Activated T-cell treated with anti-CD3 and anti-CD28 coated beads, Interleukin-2, amount 50 U/mL, for 48 hours (primary cell): ENCODE measurements at places on chromosomes 1 and 21.

DNA sequence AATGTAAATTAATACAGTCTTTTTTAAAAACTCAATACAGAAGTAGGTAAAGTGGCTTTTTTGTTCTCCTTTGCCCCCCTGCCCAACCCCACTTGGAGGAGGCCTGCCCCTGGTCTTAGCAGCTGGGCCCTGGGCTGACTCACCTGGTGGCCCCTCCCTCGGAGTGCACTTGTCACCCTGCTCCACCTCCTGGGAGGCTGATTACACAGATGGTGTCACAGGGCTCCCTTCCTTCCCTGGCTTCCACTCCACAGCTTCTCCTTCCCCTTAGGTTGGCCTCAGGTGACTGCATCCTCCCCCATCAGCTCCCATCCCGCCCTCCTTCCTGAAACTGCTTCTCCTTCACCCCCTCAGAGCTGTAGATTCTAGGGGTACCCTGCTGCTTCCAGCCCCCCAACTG, 11.7 kb upstream of the CAPN9 start:
- DNase-seq: no peak

- DNase-seq: no peak
Measured at GRCh38 chr1:32886828-32887414, 630 bp downstream of the HPCA start.

- no peak for DNase-seq
Measured at GRCh38 chr21:35478161-35479064, 429.3 kb upstream of the RUNX1 start.

- DNase-seq: no peak
Measured at GRCh38 chr1:3899754-3900149, 320 bp downstream of the C1orf174 start.

GRCh38 chr1:195637539-195637938, 970.7 kb downstream of the KCNT2 start:
- DNase-seq: no peak

GRCh38 chr21:33359446-33359845, 34.7 kb downstream of the IFNAR1 start:
- no peak for DNase-seq

DNA sequence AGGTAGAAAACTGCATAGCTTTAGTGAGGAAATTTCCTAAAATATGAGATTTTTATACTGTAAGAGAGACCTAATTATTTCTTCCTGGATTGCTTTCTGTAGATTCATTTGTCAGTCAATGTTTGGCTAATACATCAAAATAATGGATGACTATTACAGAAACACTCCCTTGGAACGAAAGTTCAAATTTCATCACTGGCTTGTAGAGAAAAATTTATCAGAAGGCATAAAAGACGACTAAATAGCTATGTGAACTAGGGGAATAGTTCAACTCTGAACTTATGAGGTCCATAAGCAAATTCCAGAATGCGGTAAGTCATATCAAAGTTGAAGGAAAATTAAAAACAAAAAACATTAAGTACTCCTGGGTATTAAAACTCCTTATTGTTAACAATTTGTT, 36.0 kb downstream of the WNT2B start:
- DNase-seq: no peak

GRCh38 chr1:167512046-167512654, 6.2 kb downstream of the CD247 start:
- no peak for DNase-seq

DNA sequence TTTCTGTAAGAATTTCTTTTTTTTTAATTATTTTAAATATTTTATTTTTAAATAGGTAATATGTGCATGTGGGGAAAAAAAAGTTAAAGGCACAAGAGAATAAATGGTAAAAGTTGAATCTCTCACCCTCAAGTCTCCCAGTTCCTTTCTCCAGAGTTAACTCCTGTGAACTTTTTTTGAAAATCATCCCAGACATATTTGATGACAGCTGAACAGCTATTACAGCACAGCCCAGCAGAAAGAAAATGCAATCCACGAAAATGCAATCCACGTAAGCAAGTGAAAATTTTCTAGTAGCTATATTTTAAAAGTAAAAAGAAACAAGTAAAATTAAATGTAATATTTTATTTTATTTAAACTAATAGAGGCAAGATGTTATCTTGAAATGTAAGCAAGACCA, 310.0 kb upstream of the RUNX1 start:
- no peak for DNase-seq

DNA sequence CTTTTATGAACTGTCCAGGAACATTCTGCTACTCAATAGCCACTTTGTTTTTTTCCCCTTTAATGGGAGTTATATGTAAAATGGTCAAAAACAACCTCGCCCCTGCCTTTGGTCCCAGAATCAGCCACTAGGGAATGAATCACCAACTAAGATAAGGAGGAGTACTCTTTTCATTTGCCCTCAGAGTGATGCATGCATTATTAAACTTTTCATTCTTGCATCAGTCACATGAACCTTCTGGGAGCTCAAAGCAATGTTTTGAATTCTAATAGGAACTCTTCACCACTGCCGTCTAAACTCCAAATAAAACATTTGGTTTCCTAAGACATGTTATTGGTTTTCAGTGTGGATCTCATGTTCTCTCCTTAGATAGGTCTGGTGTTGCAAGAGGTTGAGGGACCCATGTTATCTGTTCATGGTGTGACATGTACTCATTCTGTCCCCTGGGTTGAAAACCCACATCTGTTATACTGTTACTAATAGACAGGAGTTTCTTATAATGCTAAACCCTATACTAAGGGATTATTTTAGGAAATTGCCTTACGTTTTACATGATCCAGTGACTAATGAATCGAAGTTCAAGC, 17.8 kb upstream of the HSD17B7 start:
- DNase-seq: no peak

- no peak for DNase-seq
Measured at GRCh38 chr21:35244514-35244913, 195.4 kb upstream of the RUNX1 start.

DNA sequence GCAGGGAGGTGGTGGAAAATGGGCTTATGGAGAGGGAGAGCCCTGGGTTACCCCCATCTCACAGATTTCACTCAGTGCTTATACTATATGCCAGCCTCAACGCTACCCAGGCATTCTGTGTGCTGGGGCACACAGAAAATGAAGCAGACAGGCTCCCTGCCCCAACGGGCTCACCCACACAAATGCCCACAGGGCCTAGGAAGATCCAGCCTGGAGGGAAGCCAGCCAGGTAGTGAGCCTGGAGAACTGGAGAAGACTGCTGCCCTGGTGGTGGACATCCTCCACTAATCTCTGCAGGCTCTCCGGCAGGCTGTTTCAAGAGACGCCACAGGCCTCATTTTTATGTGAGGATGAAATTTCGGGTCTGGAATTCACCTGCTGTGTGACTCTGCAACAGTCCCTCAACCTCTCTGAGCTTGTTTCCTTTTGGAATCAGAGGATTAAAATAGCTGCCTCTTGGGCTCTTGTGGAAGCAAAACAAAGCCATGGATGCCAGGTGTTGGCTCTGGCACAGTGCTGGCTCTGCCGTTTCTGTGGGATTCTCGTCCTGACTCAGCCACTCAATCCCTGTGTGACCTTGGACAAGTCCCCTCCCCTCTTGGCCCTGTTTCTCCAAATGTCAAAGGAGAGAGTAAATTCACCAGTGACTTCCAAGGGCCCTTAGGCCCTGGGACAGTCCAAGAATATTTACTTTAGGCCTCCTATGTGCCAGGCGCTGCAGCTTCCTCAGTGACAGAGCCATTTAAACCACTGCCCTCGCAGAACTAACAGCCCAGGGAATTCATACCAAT, 3.6 kb downstream of the PAQR7 start:
- no peak for DNase-seq

DNA sequence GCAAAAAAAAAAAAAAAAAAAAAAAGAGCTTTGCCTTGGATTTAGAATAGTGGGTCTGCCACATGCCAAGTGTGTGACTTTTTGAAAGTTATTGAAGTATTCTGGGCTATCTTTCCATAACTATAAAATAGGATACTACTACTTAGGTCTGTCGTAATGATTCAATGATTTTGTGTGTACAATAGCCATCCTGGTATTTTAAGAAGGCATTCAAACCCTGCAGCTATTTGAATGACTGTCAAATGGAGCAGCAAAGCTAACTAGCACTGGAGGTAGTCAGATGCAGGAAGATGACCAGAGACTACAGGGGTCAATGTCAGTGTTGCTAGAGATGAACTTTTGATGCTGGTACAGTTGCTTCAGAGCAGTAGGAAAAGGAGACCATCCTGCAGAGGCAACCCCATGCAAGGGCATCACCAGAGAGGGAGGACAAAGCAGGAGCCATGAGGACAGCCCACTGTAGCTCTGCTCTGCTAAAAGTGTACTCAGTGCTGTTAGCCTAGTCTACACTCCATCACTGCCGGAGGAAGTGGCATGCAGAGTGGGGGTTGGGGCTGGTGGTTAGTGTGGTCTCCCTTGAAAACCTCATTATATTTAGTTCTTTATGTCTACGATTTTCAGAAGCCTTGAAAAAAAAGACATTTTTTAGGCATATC, 29.0 kb downstream of the DUSP10 start:
- DNase-seq: peak; percentile 79
